ENCODE measurements at places on chromosomes 12 and 14. TPM values are rescaled to one million over a fixed set of nuclear protein-coding genes. Genes with fewer than 3 reads are reported as not detected.

The OTOGL gene
- total RNA-seq, result not detected

The SERPINA10 gene
- not detected for total RNA-seq

The MYO1A gene
- 0.43 TPM for total RNA-seq

The KRT6C gene
- total RNA-seq, result not detected

The FGD4 gene
- 9.6 TPM for total RNA-seq

The LRRIQ1 gene
- 0.62 TPM for total RNA-seq

The CFAP73 gene
- not detected for total RNA-seq

The NINJ2 gene
- 0.56 TPM for total RNA-seq

The ATL1 gene
- 6.3 TPM for total RNA-seq
